ENCODE measurements at places on chromosomes 1 and 21. TPM values are rescaled to one million over a fixed set of nuclear protein-coding genes. Genes with fewer than 3 reads are reported as not detected.

GRCh38 chr21:29928537-29928936, 11.3 kb downstream of the GRIK1 start:
- no peak for DNase-seq

C1orf105 gene
- total RNA-seq = not detected

DNA sequence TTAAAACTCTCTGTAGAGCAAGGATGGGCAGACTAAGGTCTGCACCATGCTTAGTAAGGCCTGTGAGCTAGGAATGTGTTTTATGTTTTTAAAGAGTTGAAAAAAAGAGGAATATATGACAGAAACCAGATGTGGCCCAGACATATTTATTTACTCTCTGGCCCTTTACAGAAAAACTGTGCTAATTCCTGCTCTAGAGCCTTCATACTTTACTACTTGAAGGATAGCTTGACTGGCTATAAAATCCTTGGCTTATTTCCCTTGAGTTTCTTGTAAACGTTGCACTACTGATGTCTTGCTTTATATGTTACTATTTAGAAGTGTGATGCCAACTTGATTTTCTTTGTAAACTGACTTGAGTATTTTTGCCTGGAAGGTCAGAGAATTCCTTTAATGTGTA, 33.5 kb downstream of the CTBS start:
- no peak for DNase-seq

DNA sequence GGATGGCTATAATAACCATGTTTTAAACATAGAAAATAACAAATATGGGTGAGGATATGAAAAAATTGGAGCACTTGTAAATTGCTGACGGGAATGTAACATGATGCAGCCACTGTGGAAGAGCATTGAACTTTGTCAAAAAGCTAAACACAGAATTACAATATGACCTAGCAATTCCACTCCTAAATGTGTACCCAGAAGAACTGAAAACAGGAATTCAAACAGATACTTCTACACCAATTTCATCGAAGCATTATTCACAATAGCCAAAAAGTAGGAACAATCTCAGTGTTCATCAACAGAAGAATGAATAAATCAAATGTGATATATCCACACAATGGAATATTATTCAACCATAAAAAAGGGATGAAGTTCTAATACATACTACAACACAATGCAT, 32.7 kb upstream of the COA6 start:
- DNase-seq = no peak
